ENCODE measurements at places on chromosomes 16 and 17.

GRCh38 chr16:63458846-63459245 lies 1422.6 kb upstream of the CDH8 start:
- DNase-seq = no peak

DNA sequence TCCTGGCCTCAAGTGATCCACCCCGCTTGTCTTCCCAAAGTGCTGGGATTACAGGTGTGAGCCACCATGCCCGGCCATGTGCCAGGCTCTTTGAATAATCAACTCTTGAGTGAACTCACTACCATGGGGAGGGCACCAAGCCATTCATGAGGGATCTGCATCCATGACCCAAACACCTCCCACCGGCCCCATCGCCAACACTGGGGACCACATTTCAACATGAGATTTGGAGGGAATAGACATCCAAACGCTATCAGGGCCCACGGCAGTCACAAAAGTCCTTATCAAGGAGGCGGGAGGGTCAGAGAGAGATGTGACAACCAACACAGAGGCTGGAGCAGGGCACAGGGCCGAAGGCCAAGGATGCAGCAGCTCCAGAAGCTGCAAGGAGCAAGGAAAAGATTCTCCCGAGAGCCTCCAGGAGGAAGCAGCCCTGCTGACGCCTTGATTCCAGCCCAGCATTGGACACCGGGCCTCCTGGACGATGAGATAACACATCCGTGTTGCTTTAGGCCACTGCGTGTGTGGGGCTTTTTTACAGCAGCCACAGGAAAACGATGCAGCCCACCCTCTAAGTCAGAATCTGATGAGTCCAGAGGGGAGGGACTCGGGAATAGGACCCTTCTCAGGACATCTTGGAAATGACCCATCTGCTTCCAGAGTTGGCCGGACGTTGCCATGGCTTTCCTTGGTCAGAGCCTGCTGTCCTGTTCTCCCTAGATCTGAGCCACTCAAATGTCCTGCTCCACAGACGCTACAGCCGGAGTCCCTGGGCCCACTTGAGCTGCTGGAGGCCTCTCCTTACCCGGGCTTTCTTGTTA lies 47.3 kb upstream of the CMIP start:
- no peak for DNase-seq

- DNase-seq = no peak
Measured at GRCh38 chr16:20871941-20872815, 28.0 kb downstream of the DCUN1D3 start.

DNA sequence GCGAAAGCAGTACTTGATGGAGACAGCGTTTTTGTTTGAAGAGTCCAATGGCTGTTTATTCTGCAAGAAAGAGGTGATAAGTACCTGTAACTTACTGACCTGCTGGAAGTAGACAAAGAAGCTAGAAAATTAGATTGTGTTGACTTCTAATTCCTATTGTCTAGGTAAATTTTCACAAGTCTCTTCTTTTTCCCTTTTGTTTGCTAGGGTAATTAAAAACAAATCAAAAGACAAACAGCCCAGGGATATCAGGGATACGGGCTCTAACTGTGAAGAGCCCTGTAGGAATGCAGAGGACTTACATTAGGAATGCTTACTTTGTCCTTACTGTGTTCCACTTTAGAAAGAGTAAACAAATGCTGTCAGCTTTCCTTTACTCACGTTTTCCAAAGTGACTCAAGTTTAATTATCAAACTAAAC lies 7.0 kb downstream of the PSME3IP1 start:
- no peak for DNase-seq

GRCh38 chr17:57294629-57295501 lies 38.5 kb downstream of the MSI2 start:
- no peak for DNase-seq

DNA sequence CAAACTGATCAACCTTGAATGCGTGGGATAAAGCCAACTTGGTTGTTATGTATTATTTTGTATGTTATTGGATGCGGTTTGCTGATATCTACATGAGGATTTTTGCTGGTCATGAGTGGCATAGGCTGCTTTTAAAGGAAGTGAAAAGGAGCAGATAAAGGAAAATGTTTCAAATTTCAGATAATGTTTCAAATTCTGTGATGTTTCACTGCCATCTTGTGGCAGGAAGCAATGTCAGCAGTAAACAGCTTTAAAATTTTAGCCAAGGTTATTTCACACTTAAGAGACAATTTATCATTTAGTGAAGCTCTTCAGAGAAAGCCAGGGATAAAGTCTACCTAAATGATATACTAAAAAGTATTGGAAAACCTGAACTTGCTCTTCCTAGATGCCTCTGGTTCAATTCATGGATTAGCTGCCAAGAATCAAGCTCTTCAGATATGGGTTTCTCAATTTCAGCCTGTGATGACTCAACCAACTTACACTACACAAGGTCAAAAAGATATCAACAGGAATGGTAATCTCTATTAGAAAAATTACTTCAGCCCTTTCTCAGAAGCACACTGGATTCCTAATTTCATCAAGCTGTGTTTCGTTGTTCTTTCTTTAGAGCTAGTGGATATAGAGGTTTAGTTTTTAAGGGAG lies 136.0 kb upstream of the C17orf78 start:
- DNase-seq = no peak

GRCh38 chr17:71845337-71845736 lies 275.5 kb upstream of the SOX9 start:
- DNase-seq = no peak

DNA sequence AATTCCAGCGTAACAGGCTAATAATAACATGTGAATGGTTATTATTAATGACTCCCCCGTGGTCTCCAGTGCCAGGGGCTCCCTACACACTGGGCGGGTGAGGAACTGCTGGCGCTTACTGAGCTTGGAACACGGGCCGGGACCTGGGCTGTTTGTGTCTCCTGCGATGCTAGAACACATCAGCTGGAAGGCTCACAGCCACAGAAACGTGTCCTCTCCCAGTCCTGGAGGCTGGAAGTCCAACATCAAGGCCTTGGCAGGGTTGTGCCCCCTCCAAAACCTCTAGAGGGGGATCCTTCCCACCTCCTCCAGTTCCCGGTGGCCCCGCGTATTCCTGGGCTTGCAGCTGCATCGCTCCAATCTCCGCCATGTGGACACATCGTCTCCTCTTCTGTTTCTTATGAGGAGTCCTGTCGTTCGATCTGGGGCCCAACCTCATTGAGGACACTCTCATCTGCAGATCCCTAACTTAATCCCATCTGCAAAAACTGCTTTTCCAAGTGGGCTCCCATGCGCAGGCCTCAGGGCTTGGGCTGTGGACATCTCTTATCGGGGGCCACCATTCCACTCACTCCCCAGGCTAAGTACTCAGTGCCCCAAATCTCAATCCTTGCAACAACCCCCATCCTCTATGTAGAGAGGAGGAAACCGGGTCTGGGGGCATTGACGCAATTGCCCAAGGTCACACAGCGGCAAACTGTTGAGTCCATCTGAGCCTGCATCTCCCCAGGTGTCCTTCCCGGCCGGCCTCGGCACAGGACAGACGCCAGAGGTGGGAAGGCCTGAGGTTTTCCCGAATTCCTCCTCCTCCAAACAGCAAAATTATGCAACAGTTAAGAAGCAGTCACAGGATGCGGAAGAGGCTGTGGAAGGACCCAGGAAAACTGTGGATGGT lies 193.9 kb downstream of the IRF8 start:
- no peak for DNase-seq

GRCh38 chr17:43445009-43445589 lies 38.7 kb upstream of the DHX8 start:
- DNase-seq = no peak

GRCh38 chr16:85293904-85294642 lies 181.8 kb upstream of the CIBAR2 start:
- DNase-seq = no peak

GRCh38 chr17:72599891-72600290 lies 479.1 kb downstream of the SOX9 start:
- no peak for DNase-seq

GRCh38 chr17:36107660-36108059 lies 4.0 kb downstream of the CCL4 start:
- DNase-seq = no peak

DNA sequence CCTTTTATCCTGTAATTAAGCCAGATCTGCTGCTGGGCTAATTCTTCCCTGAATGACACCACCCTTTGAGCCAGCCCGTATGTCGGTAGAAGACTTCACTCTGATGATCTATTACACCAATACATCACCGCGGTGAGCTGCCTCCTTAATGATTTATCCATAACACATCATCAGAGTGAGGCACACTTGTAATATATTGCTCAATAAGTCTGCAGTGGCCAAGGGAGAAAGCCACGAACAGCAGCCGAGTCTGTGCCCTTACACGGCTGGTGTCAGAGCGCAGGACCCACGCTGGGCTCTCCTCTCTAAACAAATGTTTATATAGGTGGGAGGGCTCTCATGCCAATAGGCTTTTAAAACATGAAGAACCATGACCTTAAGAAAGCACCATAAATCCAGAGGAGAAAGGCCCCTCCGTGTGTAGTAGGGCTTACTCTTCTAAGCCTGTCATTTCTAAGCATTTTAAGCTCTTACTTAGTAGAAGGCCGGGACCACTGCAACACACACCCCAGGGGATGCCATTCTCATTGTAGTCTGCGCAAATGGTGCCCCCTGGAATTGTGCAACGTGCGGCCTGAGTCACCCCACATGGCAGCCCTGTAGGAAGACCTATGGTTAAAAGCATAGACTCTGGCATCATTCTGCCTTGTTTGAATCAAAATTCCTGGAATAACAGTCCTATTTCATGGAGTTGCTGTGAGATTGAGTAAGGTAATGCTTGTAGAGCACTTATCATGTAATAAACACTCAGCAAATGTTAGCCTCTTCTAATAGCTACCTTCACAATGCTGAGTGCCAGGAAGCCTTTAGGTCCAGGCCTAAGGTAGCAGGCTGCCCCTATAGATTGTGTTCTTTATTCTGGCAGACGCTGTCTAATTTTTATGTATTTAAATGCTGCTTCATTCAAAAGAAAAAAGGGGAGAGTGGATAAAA lies 26.1 kb downstream of the MRPS23 start:
- no peak for DNase-seq

DNA sequence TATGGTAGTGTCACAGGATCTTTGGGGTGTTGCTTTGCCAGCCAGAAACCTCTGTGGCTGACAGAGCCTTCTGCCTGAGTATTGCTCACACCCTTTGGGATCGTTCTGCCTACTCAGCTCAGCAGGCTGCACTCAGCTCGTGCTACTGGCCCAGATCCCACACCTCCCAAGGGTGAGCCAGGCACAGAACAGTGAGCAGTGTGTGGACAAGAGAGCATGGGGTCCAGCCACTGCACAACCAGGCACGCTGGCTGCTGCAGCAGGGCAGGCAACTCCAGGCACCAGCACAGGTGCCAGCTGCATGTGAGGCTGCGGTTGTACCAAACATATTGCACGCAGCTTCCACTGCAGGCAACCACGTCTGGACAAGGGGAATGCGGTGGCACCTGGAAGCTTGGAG lies 84.9 kb downstream of the CYB561 start:
- no peak for DNase-seq

DNA sequence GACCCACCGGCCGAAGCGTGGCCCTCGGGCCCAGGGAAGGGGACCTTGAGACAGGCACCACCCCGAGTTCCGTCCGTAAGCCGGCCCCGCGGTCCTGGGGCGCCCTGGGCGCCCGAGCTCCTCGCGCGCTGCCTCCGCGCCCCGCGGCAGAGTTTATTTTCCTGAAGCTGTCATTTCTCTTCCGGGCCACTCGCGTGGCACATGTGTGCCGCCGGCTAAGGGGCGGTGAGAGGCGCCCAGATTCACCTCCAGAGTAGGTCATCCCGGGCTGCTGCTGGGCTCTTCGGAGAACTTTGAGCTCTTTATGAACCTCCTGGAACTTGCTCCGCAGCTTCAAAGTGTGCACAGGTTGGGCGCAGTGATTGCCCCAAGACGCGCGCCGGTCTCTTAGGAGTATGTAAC lies 489 bp downstream of the ZC3H18 start:
- DNase-seq = no peak

DNA sequence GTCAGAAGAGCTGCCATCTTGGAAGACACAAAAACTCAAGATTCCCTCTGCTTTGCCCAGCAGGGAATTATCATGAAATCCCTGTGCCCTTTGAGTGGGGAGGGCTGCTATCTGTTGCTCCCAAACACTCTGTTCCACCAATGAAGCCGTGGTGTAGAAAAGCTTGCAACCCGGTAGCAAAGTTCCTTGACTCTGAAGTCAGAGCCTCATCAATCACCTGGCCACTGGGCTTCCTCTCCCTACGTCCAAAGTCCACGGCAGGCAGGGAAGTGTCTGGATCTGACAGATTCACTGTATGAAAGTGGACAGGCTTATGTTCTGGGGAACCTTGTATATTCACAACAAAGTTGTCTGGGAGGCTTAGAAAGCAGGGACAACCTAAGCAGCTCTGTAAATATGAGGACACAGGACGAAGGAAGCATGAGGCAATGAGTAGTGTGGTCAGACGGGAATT lies 343.3 kb downstream of the SLC39A11 start:
- no peak for DNase-seq

DNA sequence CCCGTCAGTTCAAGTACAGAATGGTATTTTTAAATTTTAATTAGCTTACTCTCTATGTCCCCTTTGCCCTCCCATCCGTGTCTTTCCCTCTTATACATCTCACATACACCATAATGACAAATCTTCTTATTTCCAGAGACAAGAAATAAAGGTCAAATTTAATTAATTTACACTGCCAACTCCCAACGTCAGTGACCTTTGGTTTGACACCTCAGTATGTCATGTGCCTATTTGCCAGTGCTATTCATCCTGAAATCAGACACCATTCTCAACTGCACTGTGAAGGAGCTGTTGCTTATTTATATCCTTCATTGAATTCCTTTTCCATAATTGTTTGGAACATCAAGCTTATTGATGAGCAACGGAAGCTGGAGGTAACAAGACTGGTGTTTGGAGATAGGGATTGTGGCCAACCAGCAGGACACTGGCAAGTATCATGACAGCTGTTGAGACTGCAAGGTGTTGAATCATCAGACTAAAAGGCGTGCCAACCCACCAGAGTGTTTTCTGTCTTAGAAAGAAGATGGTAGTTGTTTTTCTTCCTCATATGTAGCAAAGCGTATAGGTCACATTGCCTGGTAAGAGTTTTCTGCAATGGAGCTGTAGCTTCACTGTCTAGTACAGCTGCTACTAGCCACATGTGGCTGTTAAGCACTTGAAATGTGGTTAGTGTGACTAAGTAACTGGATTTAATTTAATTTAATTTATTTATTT lies 12.5 kb downstream of the CALCOCO2 start:
- no peak for DNase-seq

- peak; percentile 69 for DNase-seq
Measured at GRCh38 chr17:31224366-31224765, 72.7 kb downstream of the OMG start.

GRCh38 chr17:44902135-44902760 lies 3.0 kb upstream of the EFTUD2 start:
- DNase-seq = no peak

DNA sequence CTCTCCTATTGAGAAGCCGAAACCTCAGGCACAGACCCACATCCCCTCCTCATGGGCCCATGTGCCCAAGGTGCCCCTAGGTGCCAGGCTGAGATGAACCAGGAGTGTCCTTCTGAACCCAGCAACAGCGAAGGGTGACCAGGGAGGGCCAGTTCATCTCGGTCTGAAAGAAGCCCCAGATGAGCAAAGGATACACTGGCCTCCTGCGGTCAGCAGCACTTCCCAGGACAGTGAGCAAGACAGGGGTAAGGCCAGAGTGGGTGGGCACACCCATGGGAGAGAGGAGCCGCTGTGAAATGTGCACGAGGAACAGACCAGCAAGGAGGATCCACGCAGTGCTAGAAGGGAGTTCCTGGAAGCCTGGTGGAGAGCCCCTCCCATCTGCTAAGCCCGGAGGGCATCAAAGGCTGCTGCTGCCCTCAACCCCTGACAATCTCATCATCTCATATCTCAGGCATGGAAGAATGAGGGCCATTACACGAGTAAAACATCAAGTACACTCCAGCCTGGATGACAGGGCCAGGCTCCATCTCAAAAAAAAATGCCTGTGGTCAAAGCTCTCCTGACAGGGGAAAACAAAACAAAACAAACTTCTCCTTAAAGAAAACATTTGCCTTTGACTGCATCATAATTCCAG lies 3.3 kb upstream of the HBZ start:
- no peak for DNase-seq

Data from SK-N-MC (cell line).